ENCODE measurements at places on chromosomes 2 and 18. TPM values are rescaled to one million over a fixed set of nuclear protein-coding genes. Genes with fewer than 3 reads are reported as not detected.

DNA sequence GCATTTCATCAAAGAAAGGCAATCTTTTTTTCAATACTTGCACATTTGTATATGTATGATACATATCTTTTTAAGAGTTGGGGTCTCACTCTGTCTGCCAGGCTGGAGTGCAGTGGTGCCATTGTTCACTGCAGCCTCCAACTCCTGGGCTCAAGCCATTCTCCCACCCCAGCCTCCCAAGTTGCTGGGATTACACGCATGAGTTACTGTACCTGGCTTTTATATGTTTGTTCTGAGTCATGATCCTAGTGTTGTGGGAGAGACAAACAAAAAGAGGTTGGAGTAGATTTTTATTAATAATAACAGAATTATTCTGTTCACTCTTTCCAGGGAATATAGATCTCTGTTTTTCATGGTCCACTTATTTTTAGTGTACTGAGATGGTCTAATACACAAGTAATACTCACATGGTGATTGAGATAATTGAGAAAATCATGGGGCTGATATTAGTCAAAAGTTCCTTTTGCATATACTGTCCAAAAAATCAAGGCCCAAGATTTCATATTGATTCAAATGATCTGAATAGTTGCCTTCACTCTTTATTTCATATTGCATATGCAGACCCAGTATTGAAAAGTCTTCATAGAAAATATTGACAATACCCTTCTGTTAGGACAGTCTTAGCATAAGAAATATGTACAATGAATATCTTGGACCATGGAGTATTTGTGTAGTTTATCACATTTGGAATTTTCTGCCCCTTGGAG is 138.3 kb downstream of the FMNL2 start:
- H3K4me1 ChIP-seq = peaks cover 5% of the 10 kb centered on the region

GRCh38 chr2:175004980-175005732 is at the start of gene CHN1:
Gene CHN1 (minus strand): TSS chr2:175005381. CDS start chr2:175004912, 469 bp downstream.
- peaks cover 10% of the 10 kb centered on the region for H3K4me1 ChIP-seq
- peak; percentile 66 for DNase-seq
- peaks cover 65% of the 10 kb centered on the region for H3K27me3 ChIP-seq
- peaks cover 1% of the 10 kb centered on the region for H3K36me3 ChIP-seq
- peak within 1 kb of the TSS; percentile 71 for H3K4me3 ChIP-seq
- no peak within 1 kb of the TSS for H3K27ac ChIP-seq

The MDH1B gene
- total RNA-seq = 0.32 TPM

DNA sequence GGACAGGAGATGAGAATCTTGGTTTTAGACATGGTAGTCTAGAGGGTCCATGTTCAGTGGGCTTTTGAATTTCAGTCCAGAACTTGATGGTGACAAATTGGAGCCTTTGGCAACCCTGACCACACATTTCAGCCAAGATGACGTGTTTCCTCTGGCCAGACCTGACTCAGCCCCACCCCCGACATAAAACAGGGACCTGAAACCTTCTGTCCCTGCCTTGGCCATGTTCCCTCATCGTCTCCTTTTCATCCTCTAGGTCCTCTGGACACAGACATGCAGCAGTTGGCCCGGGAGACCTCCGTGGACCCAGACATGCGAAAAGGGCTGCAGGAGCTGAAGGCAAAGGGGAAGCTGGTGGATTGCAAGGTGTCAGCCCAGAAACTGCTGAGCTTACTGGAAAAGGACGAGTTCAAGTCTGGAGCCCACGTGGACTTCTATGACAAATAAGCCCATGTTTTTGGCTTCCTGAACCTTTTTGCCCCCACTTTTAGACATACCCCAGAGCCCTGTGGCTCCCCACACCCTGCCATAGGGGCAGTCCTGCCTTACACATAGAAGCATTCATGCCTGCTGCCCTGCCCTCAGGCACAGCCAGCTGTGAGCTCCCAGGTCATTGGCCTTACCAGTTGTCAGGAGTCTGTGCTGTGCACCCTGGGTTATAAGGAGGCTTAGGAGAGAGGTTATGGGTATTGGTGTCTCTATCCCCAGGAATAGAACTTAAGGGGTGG is 4.0 kb downstream of the SPR start:
- no peak for DNase-seq
- H3K4me1 ChIP-seq = peaks cover 10% of the 10 kb centered on the region
- H3K4me3 ChIP-seq = no peak overlapping the region
- H3K36me3 ChIP-seq = no peaks in the 10 kb centered on the region

The HMSD gene
- 5.5 TPM for total RNA-seq

DNA sequence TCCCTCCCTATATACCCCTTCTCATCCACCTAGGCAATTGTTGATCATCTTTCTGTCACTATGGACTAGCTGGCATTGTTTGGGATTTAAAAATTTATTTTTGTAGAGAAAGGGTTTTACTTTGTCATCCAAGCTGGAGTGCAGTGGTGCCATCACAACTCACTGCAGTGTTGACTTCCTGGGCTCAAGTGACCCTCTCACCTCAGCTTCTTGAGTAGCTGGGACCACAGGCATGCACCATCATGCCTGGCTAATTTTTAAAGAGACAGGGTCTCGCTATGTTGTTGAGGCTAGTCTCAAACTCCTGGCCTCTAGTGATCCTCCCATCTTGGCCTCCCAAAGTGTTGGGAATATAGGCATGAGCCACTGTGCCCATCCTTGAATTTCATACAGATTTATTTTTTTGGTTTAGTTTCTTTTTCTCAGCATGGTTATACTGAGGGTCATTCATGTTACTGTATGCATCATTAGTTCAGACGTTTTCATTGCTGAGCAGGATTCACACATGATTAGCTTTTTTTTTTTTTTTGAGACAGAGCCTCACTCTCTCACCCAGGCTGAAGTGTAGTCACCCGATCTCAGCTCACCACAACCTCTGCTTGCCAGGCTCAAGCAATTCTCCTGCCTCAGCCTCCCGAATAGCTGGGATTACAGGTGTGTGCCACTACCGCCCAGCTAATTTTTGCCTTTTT is 8.6 kb upstream of the PCARE start:
- peaks cover 8% of the 10 kb centered on the region for H3K27me3 ChIP-seq
- no peak overlapping the region for H3K27ac ChIP-seq
- H3K4me3 ChIP-seq = no peak overlapping the region
- peaks cover 4% of the 10 kb centered on the region for H3K36me3 ChIP-seq
- DNase-seq = no peak

- no peaks in the 10 kb centered on the region for H3K27me3 ChIP-seq
- no peaks in the 10 kb centered on the region for H3K36me3 ChIP-seq
- H3K27ac ChIP-seq = no peak overlapping the region
- no peak for DNase-seq
- no peaks in the 10 kb centered on the region for H3K4me1 ChIP-seq
These were observed 1506.8 kb upstream of the TMEFF2 start for GRCh38 chr2:193701484-193701883.

DNA sequence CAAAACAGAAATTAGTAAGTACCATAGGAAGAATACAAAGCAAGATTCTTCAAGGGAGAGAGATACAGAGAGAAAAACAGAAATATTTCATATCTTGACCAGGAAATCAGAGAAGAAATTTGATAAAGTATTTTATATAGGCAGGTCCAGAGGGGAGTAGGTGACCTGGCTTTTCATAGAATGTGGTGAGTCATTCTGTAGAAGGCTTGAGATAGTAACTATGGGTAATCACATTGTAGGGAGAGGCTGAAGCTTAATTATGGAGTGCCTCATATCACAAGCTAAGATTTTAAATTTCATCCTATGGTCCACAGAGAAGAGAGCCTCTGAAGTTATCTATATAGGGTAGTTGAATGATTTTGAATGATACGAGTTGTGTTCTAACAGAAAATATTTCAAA is 195.0 kb upstream of the CYRIA start:
- H3K27me3 ChIP-seq = no peaks in the 10 kb centered on the region
- H3K36me3 ChIP-seq = no peaks in the 10 kb centered on the region
- H3K4me1 ChIP-seq = no peaks in the 10 kb centered on the region
- H3K4me3 ChIP-seq = no peak overlapping the region

GRCh38 chr2:26522751-26523171 is 44.8 kb upstream of the OTOF start:
- DNase-seq = no peak
- H3K4me3 ChIP-seq = no peak overlapping the region
- H3K27ac ChIP-seq = no peak overlapping the region
- H3K27me3 ChIP-seq = peaks cover 23% of the 10 kb centered on the region
- peaks cover 11% of the 10 kb centered on the region for H3K4me1 ChIP-seq
- no peaks in the 10 kb centered on the region for H3K36me3 ChIP-seq

The PTH2R gene
- total RNA-seq = 0.12 TPM

DNA sequence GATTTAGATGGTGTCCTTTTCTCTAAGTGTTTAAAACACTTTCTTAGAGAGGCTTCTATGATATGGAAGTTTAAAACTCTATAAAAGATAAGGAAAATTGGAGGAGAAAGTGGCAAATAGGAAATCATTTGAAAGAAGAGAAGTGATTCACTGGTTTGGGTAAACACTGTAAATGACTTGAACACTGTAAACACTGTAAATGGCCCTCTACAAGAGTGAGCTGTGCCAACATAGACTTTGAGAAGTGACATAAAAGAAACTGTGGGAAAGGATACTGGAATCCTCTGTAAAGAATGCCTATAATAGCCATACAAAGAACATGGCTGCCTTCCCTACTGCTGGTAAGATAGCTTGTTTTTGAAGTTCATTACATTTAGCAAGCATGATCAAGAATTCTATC is 210.9 kb upstream of the SIX3 start:
- no peak for DNase-seq
- no peaks in the 10 kb centered on the region for H3K4me1 ChIP-seq
- no peak overlapping the region for H3K27ac ChIP-seq
- H3K36me3 ChIP-seq = peaks cover 10% of the 10 kb centered on the region
- no peak overlapping the region for H3K4me3 ChIP-seq

DNA sequence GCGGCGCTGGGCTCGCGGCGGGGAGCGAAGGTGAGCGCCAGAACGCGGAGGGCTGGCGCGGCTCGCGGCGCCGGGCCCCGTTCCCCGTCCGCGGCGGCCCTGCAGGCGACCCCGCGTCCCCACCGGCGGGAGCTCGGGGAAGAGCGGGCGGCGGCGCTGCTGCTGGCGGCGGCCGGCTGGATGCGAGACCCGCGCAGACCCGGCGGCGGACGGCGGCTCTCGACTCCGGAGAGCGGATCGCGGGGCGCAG is 213 bp downstream of the DOK6 start:
- H3K4me3 ChIP-seq = no peak overlapping the region
- peaks cover 11% of the 10 kb centered on the region for H3K4me1 ChIP-seq
- H3K27me3 ChIP-seq = peaks cover 60% of the 10 kb centered on the region
- no peak for DNase-seq

DNA sequence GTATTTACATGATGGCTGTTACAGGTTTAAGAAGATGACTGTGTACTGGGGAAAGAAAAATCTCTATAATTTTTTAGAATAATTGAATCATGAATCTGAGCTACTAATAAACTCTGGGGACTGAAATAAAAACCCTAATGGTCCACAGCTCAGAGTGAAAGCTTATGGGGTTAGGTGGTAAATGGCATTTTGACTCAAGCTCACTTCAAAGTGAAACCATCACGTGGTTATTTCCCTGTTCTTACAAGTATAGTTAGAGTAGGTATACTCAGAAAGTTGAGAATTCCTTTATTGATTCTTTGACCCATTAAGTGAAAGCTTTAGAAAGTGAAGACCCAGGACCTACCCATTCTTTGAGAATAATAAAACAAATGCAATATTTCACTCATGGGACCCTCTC is 626.2 kb upstream of the SETBP1 start:
- no peak for DNase-seq
- H3K4me3 ChIP-seq = no peak overlapping the region
- no peaks in the 10 kb centered on the region for H3K27me3 ChIP-seq

GRCh38 chr2:195364015-195364965 is 292.7 kb upstream of the SLC39A10 start:
- DNase-seq = no peak
- H3K4me1 ChIP-seq = peaks cover 20% of the 10 kb centered on the region
- no peak overlapping the region for H3K27ac ChIP-seq
- no peaks in the 10 kb centered on the region for H3K27me3 ChIP-seq

DNA sequence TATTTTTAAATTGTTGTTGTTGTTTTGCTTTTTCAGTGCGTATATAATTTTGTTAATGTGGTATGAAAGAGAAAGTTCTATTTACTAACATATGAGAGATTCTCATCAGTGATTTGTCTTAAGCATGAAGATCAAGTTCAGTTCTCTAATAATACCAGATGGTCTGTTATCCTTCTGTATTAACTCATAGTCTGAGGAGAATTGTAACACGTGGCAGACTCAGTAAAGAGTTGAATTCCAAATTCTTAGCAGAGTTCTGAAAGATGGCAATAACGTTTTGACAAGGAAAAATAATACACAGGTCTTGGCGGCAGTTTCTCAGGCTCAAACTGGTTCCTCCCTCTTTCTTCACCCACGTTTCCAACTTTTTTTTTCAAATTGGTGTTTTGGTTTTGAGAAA is 17.2 kb upstream of the COL3A1 start:
- no peak for DNase-seq
- no peaks in the 10 kb centered on the region for H3K36me3 ChIP-seq
- H3K4me3 ChIP-seq = no peak overlapping the region
- H3K4me1 ChIP-seq = no peaks in the 10 kb centered on the region
- no peak overlapping the region for H3K27ac ChIP-seq

DNA sequence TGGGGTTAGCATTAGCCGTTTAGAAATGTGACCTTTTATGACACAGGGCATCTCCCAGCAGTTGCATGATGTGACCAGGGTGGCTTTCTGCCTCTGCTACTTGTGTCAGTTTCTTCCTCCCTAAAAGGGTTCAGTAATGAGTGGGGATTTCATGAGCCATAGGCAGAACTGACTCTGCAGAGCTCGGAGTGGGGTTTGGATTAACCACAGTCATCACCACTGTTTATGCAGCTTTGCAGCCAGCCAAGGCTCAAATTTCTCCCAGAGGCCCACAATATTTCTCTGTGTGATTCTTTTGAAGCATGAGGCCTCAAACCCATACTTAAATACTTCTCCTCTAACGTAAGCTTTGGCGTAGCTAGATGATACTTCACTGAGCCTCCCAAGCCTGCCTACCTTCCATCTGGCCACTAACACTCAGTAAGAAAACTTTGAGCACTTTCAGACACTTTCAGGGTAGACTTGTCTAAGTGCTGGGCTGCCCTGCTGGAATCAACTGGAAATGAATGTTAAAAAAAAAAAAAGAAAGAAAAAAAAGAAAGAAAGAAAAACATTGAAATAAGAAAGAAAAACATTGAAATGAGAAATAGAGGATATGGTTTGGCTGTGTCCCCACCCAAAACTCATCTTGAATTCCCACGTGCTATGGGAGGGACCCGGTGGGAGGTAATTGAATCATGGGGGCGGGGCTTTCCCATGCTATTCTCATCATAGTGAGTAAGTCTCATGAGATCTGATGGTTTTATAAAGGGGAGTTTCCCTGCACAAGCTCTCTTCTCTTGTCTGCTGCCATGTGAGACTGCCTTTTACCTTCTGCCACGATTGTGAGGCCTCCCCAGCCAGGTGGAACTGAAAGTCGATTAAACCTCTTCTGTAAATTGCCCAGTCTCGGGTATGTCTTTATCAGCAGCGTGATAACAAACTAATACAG is 11.5 kb upstream of the LAPTM4A start:
- no peak overlapping the region for H3K27ac ChIP-seq
- H3K4me1 ChIP-seq = no peaks in the 10 kb centered on the region
- peaks cover 17% of the 10 kb centered on the region for H3K27me3 ChIP-seq
- DNase-seq = no peak

The HOXD3 gene
- total RNA-seq = not detected

- H3K36me3 ChIP-seq = no peaks in the 10 kb centered on the region
- H3K4me1 ChIP-seq = peaks cover 3% of the 10 kb centered on the region
- H3K27ac ChIP-seq = no peak overlapping the region
- DNase-seq = no peak
- no peak overlapping the region for H3K4me3 ChIP-seq
These were observed 226.9 kb downstream of the VAPA start for GRCh38 chr18:10140461-10141282.

- peaks cover 10% of the 10 kb centered on the region for H3K27me3 ChIP-seq
- DNase-seq = no peak
- no peak overlapping the region for H3K27ac ChIP-seq
- H3K36me3 ChIP-seq = no peaks in the 10 kb centered on the region
- no peak overlapping the region for H3K4me3 ChIP-seq
- H3K4me1 ChIP-seq = peaks cover 2% of the 10 kb centered on the region
These were observed 4.5 kb downstream of the DYTN start for GRCh38 chr2:206713746-206714145.

The CFAP221 gene
- total RNA-seq = not detected

Measured in activated CD8-positive, alpha-beta memory T cell treated with anti-CD3 and anti-CD28 coated beads, Interleukin-2, amount 10 ng/mL, durations not matched to agents 7 days and 5 days (primary cell).